ENCODE measurements at places on chromosomes 2 and 18.
A peak's percentile ranks its signal among the peaks of the same experiment; 100 is the strongest.

DNA sequence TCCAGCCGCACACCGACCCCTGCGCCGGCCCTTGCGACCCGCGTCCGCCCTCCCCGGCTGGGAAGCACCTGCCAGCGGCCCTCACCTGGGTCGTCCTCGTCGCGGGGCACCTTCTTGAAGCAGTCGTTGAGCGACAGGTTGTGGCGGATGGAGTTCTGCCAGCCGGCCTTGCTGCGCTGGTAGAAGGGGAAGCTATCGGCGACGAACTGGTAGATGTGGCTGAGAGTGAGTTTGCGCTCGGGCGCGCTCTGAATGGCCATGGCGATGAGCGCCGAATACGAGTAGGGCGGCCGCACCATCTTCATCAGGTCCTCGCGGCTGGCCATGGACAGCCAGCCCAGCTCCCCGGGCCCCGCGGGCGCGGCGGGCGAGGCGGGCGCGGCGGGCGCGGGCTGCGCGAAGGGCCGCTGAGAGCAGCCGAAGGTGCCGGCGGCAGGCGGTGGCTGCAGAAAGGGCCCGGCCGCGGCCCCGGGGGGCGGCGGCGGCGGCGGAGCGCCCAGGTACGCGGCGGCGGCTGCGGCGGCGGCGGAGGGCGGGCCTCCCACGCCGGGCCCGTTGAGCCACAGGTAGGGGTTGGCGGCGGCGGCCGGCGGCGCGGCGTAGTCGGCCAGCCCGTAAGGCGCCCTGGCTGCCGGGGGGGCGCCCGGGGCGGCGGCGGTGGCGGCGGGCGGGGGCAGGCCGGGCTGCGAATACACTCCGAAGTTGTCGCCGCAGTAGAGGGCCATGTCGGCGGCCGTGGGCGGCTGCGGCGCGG lies 505 bp downstream of the FOXI3 start:
- no peak for DNase-seq

DNA sequence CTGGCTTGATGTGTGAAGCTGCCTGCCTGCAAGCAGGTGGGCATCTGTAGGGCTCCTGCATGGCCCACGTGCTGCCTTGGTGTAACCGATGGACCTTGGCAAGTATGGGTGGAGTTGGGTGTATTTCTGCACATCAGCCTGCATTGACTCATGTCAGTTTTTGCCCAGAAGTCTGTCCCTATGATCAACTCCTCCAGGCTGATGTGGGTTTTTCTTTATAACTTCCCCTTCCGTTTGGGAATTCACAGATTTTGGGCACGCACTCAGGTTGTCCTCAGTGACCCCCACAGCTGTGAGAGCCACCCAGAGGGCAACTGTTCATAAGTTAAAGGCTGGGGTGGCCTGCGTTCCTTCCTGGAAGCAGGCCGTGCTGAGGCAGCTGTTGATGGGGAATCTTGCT lies 123.3 kb downstream of the NCK2 start:
- DNase-seq = no peak

DNA sequence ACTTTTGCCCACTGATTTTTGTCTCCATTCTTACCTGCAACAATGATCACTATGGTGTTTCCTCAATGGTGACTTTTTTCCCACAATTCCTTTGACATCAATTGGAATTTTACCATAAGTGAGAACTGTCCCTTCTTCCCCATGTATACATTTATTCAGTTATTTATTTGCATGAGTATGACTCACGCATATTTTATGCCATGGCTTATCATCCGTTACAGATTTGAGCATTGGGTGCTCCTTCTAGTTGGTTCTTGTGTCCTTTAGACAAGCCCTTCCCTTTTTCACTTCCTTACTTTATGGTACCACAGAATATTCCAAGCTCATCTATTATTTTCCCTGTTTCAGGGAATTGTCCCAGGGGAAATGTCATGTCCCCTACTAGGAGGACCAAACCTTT lies 7.6 kb downstream of the COX5B start:
- no peak for DNase-seq

- DNase-seq = peak; percentile 23
Measured at GRCh38 chr2:72561621-72562318, 264.1 kb downstream of the EXOC6B start.

DNA sequence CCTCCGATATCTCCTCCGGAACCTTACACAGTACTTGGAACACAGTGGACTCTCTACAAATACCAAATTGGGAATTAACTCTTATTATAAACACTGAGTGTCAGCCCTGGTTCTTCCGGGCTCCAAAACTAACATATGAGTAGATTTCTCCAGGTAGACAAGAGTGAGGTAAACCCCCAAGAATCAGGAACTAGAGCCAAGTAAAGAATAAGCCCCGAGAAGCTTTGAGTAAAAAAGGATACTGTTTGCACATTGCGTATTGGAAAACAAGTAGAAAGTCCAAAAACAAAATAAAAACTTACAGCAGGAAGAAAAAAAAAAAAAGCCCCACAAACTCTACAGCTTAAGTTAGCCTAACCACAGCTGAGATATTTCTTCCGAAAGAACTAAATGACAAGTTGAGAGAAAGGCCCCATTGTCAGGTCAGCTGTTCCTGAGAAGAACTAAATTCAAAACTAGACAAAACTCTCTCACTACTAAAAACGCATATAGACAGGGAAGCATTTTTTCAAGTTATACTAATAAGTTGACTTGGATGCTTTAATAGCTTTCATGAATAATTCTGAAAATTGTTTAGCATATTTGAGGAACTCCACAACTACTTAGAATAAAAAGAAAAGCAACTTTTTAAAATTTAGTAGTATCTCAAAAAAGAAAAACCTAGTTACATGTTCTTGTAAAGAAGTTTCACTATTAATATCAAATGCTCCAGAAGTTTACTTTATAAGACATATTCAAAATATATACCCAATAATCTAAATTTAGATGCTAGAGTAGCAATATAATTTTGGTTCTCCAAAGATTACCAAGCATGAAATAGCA lies 4.3 kb upstream of the HAAO start:
- no peak for DNase-seq

DNA sequence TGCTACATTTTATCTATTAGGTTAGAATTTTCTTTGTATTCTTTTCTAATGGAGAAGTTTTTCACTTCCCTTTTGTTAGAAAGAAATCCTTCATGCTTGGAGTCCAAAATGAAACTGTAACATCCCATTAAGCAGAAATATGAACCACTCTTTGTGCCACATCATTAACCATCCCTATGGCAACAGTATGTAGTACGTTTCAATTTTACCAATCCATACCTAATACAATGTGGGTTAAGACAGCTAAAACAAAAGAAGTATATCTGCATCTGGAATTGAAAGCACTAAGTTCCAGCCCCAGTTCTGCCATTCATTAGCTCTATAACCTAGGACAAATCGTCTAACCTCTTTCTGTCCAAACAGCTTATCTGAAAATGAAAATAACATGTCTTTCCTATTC lies 409.2 kb upstream of the SPHKAP start:
- DNase-seq = no peak

Measured in putamen (tissue), 1 donor.